ENCODE measurements at places on chromosomes 6 and 20.

- H3K36me3 ChIP-seq = no peaks in the 10 kb centered on the region
- H3K4me3 ChIP-seq = no peak overlapping the region
- no peak overlapping the region for H3K27ac ChIP-seq
- no peak for DNase-seq
- peaks cover 33% of the 10 kb centered on the region for H3K27me3 ChIP-seq
These were observed 127.9 kb upstream of the NAA20 start for GRCh38 chr20:19889011-19889953.

GRCh38 chr20:29878777-29879442 is 1378.6 kb upstream of the DEFB115 start:
- peak; percentile 35 for DNase-seq
- no peaks in the 10 kb centered on the region for H3K36me3 ChIP-seq
- H3K27ac ChIP-seq = no peak overlapping the region
- peaks cover 2% of the 10 kb centered on the region for H3K4me1 ChIP-seq
- H3K4me3 ChIP-seq = peak overlapping the region; percentile 66

GRCh38 chr6:125832391-125833117 is 41.8 kb downstream of the NCOA7 start:
- peaks cover 3% of the 10 kb centered on the region for H3K36me3 ChIP-seq
- H3K27ac ChIP-seq = peak overlapping the region; percentile 90
- no peaks in the 10 kb centered on the region for H3K27me3 ChIP-seq
- peak overlapping the region; percentile 66 for H3K4me3 ChIP-seq
- DNase-seq = no peak

DNA sequence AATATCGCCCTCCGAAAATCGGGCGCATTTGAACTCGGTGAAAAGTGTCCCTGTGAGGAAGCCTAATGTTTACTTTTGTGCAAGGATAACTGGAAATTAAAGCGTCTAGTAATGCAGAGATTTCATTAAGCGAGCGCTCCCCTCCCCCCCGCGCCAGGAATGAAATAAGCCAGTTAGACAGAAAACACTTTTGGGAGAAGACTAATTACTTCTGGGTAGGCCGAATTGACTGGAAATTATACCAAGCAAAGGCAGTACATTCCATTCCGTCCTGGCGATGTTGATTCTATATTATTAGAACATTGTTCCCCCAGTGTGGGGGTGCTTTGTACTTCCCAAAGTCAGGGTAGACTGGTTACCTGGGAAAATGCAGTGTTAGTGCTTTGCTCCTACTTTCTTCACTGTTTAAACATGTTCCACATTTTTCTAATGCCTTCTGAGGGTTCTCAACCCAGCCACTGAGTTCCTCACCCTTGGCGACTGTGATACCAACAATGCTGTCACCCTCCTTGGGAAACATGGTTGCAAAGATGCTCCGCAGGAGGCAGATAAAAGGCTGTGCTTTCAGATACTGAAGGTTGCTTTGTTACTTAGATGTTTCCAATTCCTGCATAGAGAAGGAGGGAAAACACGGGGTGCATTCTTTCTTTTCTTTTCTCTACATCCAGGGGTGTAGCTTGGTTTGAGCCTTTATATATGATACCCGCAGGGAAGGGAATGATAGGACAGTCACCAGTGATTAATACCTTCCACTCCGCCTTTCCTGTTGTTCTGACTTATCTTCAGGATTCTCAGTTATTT is 2.6 kb downstream of the GJA1 start:
- peaks cover 19% of the 10 kb centered on the region for H3K4me1 ChIP-seq
- no peaks in the 10 kb centered on the region for H3K36me3 ChIP-seq
- H3K4me3 ChIP-seq = peak overlapping the region; percentile 82
- DNase-seq = no peak
- peaks cover 63% of the 10 kb centered on the region for H3K27me3 ChIP-seq

DNA sequence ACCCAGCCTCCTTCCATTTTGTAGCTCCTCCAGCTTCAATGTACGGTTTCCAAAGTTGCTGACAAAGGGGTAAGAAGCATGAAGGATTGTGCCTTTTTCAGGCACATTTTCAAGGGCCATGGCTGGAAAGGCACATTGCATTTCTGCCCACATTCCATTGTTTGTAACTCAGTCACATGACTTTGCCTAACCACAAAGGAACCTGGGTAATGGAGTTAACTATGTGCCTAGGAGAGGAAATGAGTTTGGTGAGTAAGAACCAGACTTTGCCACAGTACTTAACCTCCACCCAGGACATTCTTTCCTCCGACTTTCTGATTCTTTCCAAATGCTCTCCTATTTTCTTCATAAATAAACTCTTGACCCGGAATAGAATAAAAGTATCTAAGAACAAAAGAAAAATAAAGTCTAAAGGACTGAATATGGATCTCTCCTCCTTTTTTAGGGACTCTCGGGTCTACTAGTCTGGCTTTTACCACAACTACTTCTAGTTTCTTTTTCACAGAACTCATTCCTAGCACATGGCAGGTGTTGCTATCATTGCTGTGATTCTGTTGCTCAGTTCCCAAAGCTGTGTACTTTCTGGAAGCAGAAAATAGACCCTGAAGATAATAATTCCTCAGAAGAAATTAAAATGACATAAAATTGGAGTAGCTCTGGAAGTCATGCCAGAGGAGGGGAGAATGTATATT is 81.5 kb upstream of the ISM1 start:
- no peak for DNase-seq
- H3K27me3 ChIP-seq = peaks cover 10% of the 10 kb centered on the region
- no peak overlapping the region for H3K4me3 ChIP-seq
- H3K27ac ChIP-seq = no peak overlapping the region

DNA sequence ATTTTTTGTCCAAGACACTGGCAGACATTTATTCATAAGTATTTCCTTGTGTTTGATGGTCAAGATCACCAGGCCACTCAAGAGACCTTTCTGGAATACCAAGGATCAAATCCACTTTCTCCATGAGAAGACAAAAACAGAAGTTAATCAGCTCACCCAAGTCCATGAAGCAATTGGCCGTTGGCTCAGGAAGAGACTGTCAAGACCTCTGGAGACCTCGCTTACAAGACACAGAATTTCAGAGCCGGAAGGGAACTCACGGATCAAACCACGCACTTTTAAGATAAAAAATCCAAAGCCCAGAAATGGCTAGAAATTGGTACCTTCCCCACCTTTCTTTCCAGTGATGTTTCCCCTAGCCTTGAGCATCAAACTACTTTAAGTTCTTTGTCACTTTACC is 3.3 kb downstream of the TRERF1 start:
- peak overlapping the region; percentile 100 for H3K4me3 ChIP-seq
- H3K36me3 ChIP-seq = peaks cover 18% of the 10 kb centered on the region
- no peak for DNase-seq
- H3K27ac ChIP-seq = peak overlapping the region; percentile 97

GRCh38 chr6:29951882-29952281 is 9.6 kb downstream of the HLA-A start:
- DNase-seq = no peak
- no peak overlapping the region for H3K4me3 ChIP-seq
- no peaks in the 10 kb centered on the region for H3K27me3 ChIP-seq
- no peak overlapping the region for H3K27ac ChIP-seq
- H3K4me1 ChIP-seq = peaks cover 26% of the 10 kb centered on the region

GRCh38 chr6:100370265-100370664 is 94.5 kb downstream of the SIM1 start:
- peaks cover 6% of the 10 kb centered on the region for H3K27me3 ChIP-seq
- H3K4me3 ChIP-seq = no peak overlapping the region
- no peak for DNase-seq
- no peak overlapping the region for H3K27ac ChIP-seq

- H3K4me1 ChIP-seq = peaks cover 12% of the 10 kb centered on the region
- no peak overlapping the region for H3K27ac ChIP-seq
- H3K27me3 ChIP-seq = no peaks in the 10 kb centered on the region
- DNase-seq = no peak
- peaks cover 24% of the 10 kb centered on the region for H3K36me3 ChIP-seq
These were observed 31.8 kb downstream of the HFE start for GRCh38 chr6:26118999-26119398.

DNA sequence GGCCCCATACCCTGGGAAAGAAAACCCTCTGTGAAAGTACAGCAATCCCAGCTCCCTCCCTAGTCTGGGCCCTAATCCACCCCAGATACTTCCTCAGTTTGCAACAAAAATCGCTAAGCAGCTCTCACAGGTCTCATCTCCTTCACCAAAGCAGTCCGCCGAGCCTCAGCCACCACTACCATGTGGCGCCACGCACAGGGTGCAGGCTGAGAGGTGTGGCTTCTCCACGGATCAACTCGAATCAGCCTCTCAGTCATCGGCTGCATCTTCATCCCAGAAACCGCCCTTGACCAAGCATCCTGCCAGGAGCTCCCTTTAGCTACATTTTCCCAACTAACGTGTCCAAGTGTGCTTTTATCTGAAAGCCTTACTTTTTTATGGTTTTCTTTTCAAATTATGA is 50.7 kb downstream of the ANKRD60 start:
- H3K4me1 ChIP-seq = no peaks in the 10 kb centered on the region
- DNase-seq = no peak
- H3K36me3 ChIP-seq = no peaks in the 10 kb centered on the region
- peaks cover 73% of the 10 kb centered on the region for H3K27me3 ChIP-seq
- H3K4me3 ChIP-seq = no peak overlapping the region

DNA sequence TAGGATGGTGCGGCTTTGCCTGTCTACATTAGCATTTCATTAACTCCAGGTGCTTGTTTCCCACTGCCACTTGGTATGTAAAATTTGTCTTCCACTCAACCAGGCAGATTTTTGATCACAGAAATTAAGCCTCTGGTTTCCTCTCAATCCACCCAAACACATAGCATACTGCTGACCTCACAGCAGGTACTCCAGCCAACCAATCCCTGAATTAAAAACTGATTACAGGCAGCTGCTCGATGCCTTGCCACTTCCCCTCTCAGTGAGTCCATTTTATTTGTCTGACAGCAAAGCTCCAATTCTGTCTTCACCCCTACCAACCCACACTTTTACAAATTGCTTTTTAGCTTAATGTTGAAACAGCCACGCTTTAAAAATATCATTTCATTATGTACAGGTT is 95.2 kb downstream of the PLCB1 start:
- no peaks in the 10 kb centered on the region for H3K27me3 ChIP-seq
- H3K36me3 ChIP-seq = peaks cover 3% of the 10 kb centered on the region
- H3K27ac ChIP-seq = no peak overlapping the region
- H3K4me3 ChIP-seq = no peak overlapping the region
- no peak for DNase-seq

DNA sequence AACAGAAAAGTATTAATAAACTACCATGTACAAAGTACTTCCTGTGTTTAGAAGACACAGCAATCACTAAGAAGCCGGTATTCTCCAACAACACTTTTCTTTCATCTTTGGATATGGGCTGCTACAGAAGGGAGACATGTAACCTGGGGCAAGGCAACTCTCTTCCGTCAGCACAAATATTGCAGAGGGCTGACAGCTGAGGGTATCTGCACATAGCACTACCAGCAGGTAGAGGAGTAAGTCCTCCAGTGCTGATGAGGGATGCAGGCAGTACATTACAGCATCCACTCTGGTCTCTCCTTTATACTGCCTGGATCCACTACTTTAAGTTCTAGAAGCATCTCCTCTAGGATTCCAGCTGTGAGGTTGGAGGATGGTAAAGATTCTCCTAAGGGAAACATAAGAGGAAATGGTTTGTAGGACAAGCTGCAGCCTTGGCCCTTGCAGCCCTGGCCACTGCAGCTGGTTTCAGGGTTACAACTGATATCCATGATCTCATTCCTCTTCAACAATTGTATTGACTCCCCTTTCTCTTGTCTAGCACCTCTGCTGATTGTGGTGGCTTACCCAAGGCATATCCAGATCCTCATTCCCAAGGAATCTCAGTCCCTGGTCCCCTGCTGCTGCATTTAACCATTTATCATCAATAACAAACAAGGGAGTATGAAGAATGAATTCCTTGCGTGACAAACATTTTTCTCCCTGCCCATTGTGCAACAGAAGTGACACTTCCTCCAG is 110.7 kb upstream of the ADGRF1 start:
- H3K36me3 ChIP-seq = no peaks in the 10 kb centered on the region
- H3K27ac ChIP-seq = no peak overlapping the region
- no peak for DNase-seq
- H3K4me1 ChIP-seq = no peaks in the 10 kb centered on the region

DNA sequence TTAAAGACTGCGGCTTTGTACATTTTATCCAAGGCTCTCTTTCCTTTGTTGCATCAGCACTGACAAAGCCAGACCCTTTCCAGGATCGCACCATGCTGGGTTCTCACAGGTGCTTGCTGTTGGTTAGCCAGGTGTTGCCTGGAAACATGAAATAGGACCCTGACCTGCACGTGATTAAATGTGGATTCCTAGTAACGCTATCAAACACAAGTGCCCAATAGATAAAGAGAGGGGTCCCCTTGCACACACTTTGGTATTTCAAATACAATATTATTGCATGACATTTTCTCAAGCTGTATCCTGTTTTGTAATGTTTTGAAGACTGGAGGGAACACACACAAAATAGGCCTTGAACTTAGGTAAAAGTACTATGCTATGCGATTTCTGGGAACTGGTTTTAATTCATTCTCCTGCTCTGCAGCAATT is 73.3 kb downstream of the AKAP12 start:
- peaks cover 25% of the 10 kb centered on the region for H3K27me3 ChIP-seq
- no peak overlapping the region for H3K4me3 ChIP-seq
- H3K27ac ChIP-seq = no peak overlapping the region
- H3K36me3 ChIP-seq = no peaks in the 10 kb centered on the region
- H3K4me1 ChIP-seq = no peaks in the 10 kb centered on the region

- no peaks in the 10 kb centered on the region for H3K27me3 ChIP-seq
- no peak for DNase-seq
- no peak overlapping the region for H3K27ac ChIP-seq
- no peaks in the 10 kb centered on the region for H3K36me3 ChIP-seq
- H3K4me3 ChIP-seq = no peak overlapping the region
These were observed 606.0 kb upstream of the BTBD3 start for GRCh38 chr20:11311659-11312224.

- peaks cover 22% of the 10 kb centered on the region for H3K4me1 ChIP-seq
- peaks cover 12% of the 10 kb centered on the region for H3K36me3 ChIP-seq
- H3K4me3 ChIP-seq = no peak overlapping the region
These were observed 4.1 kb downstream of the RNF8 start for GRCh38 chr6:37357860-37358259.

GRCh38 chr6:137878029-137878428 is 11.0 kb downstream of the TNFAIP3 start:
- H3K36me3 ChIP-seq = peaks cover 100% of the 10 kb centered on the region
- peak overlapping the region; percentile 60 for H3K4me3 ChIP-seq
- peaks cover 40% of the 10 kb centered on the region for H3K4me1 ChIP-seq
- no peaks in the 10 kb centered on the region for H3K27me3 ChIP-seq
- peak overlapping the region; percentile 97 for H3K27ac ChIP-seq

- peaks cover 28% of the 10 kb centered on the region for H3K4me1 ChIP-seq
- H3K27me3 ChIP-seq = peaks cover 7% of the 10 kb centered on the region
- H3K4me3 ChIP-seq = peak overlapping the region; percentile 85
- H3K27ac ChIP-seq = no peak overlapping the region
- peak; percentile 40 for DNase-seq
These were observed 1.2 kb downstream of the IRF4 start for GRCh38 chr6:392441-393390.

Data from effector memory CD8-positive, alpha-beta T cell (primary cell).